NCI-H82 (cell line): ENCODE measurements at places on chromosomes 11 and 22.
A peak's percentile ranks its signal among the peaks of the same experiment; 100 is the strongest.

- no peak for DNase-seq
Observed at GRCh38 chr11:47586098-47586855, at the start of gene FAM180B. Gene FAM180B, plus strand, starts transcription at chr11:47586678. Its CDS starts 91 bp downstream, at chr11:47586769.

- no peak for DNase-seq
Observed at GRCh38 chr11:129259931-129260348, 67.8 kb upstream of the ARHGAP32 start.

DNA sequence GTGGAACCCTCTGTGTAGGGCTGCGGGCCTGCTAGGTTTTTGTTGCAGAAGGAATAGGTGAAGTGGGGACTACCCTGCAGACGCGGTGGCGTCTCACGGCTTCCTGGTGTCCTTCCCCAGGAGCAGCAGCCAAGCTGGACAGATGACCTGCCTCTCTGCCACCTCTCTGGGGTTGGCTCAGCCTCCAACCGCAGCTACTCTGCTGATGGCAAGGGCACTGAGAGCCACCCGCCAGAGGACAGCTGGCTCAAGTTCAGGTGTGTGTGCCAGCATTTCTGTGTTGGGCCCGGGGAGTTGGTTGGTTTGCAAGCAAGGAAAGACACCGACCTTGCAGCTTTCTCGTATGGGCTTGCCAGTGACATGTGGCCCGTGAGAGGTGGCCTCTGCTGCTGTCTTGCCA is 15.3 kb downstream of the TAB1 start:
- no peak for DNase-seq

- DNase-seq: peak; percentile 43
Observed at GRCh38 chr22:44669561-44669976, 32.4 kb upstream of the PRR5 start.

GRCh38 chr22:40432625-40433024 is 62.2 kb downstream of the SGSM3 start:
- no peak for DNase-seq

- DNase-seq: peak; percentile 43
Observed at GRCh38 chr11:62546244-62546928, at the start of gene AHNAK. Gene AHNAK, minus strand, starts transcription at chr11:62546806. Its CDS starts 10,708 bp downstream, at chr11:62536098.

GRCh38 chr11:84480131-84480530 is 1147.0 kb downstream of the DLG2 start:
- DNase-seq: peak; percentile 92

- DNase-seq: no peak
Observed at GRCh38 chr11:72257570-72257969, 13.6 kb upstream of the PHOX2A start.

DNA sequence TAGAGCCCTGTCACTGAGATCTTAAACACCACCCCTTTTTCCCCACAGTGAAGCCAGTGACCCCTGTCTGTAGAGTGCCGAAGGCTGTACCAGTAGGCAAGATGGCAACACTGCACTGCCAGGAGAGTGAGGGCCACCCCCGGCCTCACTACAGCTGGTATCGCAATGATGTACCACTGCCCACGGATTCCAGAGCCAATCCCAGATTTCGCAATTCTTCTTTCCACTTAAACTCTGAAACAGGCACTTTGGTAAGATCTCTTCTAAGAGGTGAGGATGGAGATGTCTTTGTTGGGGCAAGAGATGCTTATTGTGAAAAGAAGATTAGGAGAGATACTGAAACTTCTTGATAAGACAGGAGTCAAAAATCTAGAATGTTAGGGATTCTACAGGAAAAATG is 75.9 kb downstream of the JAM3 start:
- no peak for DNase-seq

- no peak for DNase-seq
Observed at GRCh38 chr22:26804911-26805539, 147.6 kb downstream of the MIAT start.

DNA sequence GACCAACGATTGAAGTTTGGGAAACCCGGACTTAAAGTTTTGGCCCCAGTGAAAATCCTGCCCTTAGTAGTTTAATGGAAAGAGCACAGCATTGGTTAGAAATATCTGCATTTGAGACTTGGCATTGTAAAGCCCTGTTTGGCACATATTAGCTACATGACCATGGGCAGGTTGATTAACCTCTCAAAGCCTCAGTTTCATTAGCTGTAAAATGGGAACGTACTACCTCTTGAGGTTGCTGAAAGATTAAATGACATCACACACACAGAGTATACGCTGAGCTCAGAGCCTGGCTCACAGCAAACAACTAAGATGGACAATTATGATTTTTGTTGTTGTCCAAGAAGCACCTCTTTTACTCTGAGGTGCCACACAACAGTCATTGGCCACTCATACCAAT is 153.0 kb upstream of the TIMP3 start:
- no peak for DNase-seq

- DNase-seq: no peak
Observed at GRCh38 chr11:69400771-69401590, 80.5 kb upstream of the LINC01488 start.

GRCh38 chr22:27919942-27920755 is 1.1 kb upstream of the PITPNB start:
- peak; percentile 79 for DNase-seq

DNA sequence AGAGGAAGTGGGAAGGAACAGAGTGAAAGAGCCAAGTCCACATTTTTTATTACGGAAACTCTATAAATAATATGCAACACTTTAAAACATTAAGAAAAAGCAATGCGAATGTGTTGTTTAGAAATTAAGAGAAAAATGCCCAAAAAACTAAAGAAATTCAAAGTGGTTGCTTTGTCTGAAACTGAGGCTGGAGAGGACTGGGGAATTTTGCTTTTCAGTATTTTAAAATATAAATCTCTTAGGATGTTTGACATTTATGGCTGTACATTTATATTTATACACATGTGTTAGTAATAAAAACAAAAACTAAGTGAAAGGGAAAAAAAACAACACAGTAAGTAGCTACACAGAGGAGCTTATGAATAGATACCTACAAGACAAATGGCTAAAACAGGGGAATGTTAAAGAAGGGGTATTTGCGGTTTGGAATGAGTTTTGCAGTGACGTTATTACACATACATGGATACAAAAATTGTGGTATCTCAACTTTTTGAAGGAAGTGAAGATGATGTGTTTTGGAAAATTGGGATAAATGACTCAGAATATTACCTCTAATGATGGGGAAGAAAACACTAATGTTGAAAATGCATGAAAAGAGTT is 97.0 kb upstream of the DRD2 start:
- DNase-seq: no peak

GRCh38 chr22:17366830-17367229 is 2.4 kb upstream of the CECR2 start:
- peak; percentile 80 for DNase-seq

DNA sequence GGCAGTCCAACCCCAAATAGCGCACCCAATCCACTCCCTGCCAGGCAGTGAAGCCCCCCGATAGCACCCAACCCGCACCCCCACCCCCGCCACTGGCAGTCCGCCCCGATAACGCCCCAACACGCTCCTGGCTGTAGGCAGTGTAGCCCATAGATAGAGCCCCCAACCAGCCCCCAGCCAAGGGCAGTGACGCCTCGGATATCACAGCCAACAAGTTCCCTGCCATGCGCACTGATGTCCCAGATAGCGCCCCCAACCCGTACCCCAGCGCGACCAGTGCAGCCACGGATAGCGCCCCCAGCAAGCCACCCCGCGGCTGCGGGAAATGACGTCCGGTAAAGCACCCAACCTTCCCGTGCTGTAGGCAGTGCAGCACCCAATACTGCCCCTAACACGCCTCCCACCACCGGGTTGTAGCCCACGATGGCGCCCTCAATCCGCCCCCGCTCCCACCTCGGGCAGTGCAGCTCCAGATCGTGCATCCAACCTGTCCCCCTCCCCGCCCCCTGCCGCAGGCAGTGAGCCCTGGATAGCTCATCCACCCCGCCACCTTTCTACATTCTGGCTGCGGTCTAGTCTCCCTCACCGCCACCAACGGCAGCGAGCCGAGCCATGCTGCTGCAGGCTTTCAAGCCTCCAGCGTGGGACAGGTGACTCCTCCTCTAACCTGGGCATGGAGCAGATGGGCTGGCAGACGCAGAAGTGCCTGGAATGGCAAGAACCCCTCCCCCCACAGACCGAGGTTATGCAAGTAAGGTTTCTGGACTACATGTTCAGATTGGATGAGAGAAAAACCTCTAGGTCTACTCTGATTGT is 625 bp downstream of the RFPL2 start:
- DNase-seq: peak; percentile 58
